ENCODE measurements at places on chromosomes 2 and 18. TPM values are rescaled to one million over a fixed set of nuclear protein-coding genes. Genes with fewer than 3 reads are reported as not detected.

HOXD12 gene
- 0.25 TPM for total RNA-seq

CD207 gene
- not detected for total RNA-seq

DNA sequence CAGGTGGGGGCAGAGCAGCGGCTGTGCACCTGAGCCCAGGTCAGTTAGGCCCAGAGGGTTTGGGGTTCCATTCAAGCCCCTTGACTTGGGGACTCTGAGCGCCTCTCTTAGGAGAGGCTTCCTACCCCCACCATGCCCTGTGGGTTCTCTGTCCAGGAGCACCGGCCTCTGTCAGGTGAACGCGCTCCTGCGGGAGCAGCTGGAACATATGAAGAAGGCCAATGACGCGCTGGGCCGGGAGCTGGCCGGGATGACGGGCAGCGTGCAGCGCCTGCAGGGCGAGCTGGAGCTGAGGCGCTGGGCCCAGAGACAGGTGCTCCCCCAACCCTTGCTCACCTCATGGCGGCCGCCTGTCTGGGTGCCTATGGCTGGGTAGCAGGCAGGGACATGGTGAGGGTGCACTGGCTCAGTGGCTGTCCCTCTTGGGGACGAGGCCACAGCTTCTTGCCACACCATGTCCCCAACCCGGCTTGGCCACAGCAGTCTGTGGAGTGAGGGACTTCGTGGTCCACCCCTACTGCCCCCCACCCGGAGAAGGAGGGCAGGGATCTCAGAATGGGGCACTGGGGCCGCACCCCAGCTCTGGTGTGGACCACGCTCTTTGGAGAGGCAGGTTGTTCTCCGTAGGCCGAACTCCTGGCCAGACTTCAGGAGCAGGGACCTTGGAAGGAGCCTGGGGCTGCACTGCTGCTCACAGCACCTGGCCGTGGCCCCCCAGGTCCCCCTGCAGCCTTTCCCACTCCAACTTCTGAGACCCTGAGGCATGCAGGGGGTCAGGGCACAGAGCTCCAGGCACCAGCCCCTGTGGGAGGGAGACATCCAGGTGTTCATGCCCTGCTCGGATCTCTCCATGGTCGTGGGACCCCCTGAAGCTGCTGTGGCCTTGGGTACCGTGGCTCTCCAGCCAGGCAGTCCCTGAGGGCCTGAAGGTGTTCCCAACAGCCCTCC, 19.7 kb downstream of the CROCC2 start:
- no peak for DNase-seq

DNA sequence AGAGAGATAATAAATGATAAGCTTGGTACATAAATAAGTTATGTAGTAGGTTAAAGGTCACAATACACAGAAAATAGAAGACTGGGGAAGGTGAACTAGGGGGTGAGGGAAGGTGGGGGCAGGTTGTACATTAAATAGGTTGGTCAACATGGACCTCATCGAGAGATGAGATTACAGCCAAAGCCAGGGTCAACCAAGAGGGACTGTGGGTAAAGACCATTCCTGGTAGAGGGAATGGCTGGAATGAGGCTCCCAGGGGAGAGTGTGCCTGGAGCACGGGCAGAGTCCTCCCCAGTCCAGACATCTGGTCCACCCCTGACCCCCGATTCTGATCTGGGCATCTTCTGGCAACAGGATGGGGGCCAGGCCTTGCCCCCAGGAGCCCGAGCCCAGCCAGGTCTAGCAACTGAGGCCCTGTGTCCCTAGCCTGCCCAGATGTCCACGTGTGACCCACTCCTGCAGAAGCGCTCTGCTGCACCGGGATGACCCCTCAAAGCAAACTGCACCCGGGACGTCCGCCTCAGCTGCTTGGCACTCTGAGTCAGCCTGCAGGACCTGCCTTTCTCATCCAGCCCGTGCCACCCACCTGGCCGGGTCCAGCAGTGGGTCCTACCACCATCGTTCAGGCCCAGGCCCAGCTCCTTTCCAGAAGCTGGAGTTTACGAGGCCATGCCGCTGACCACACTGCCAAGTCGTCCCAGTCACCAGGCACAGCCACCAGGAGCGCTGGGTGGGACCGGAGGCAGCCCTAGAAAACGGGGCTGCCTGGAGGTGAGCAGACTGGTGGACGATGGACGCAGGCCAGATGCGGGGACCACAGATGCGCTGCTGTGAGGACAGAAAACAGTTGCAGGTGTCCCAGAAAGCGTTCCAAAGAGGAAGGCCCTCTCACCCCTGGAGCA, 56.2 kb upstream of the ID2 start:
- no peak for DNase-seq

DNA sequence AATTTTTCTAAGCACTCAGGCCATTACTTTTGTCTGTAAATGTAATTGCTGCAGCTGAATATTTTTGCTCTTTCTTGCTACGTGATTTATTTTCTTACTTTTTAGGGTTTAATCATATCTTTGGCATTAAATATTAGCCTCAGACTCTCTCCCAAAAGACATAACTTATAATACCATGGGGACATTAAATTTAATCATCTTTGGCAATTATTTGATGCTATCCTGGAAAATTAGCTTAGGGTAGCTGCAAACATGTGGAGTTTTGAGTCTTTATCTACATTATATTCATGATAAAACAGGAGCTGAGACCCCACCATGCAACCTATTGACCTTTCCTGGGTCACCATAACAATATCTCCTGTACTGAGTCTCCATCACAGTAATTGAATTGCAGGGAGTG, 59.1 kb upstream of the EDAR start:
- DNase-seq = no peak
